NCI-H1105 (cell line): ENCODE measurements at places on chromosomes 3 and 15.

DNA sequence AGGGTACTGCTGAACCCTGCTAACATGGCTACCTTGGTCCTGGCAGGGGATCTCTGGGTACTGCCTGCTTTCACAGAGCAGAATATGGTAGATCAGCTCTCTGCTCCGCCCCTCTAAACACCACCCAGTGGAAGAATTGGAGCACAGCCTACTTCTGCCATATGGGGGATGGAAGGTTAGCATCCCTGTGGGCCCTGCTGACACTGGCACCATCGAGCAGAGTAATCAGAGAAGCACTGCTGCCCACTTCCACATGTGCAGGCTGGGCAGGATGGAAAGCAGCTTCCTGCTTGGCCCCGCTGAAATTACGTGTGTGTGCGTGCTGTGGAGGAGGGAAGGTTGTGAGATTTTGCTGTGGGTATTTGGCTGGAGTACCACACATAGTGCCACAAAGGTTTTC lies 24.8 kb downstream of the CCR1 start:
- DNase-seq, result no peak

GRCh38 chr3:43011638-43012037 lies 32.5 kb downstream of the GASK1A start:
- DNase-seq, result no peak

DNA sequence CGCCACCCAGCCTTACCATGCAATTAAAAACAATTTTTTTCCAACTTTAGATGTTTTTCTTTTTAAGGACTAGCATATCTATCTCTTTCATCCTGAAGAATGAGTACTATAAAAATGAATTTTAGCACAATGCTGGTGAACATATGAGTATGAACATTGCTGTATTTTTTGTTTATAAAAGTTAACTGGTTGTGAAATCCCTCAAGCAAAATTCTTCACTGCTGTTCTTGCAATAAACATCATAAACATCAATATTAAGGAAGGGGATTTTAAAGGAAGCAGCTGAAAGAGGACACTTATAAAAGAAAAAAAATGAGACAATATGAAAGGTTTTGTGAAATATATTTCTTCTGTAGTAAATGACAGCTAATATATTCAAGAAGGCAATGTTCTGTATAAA lies 3.0 kb downstream of the PLSCR4 start:
- no peak for DNase-seq

GRCh38 chr15:40958146-40958545 lies 4.9 kb downstream of the CHAC1 start:
- no peak for DNase-seq

DNA sequence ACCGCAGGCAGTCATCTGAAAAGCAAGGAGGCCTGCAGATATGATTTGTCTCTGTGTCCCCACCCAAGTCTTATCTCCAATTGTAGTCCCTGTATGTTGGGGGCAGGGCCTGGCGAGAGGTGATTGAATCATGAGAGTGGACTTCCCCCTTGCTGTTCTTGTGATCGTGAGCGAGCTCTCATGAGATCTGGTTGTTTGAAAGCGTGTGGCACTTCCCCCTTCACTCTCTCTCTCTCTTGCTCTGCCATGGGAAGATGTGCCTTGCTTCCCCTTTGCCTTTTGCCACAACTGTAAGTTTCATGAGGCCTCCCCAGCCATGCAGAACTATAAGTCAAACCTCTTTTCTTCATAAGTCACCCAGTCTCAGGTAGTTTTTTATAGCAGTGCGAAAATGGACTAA lies 83.3 kb downstream of the TMCO5A start:
- no peak for DNase-seq

DNA sequence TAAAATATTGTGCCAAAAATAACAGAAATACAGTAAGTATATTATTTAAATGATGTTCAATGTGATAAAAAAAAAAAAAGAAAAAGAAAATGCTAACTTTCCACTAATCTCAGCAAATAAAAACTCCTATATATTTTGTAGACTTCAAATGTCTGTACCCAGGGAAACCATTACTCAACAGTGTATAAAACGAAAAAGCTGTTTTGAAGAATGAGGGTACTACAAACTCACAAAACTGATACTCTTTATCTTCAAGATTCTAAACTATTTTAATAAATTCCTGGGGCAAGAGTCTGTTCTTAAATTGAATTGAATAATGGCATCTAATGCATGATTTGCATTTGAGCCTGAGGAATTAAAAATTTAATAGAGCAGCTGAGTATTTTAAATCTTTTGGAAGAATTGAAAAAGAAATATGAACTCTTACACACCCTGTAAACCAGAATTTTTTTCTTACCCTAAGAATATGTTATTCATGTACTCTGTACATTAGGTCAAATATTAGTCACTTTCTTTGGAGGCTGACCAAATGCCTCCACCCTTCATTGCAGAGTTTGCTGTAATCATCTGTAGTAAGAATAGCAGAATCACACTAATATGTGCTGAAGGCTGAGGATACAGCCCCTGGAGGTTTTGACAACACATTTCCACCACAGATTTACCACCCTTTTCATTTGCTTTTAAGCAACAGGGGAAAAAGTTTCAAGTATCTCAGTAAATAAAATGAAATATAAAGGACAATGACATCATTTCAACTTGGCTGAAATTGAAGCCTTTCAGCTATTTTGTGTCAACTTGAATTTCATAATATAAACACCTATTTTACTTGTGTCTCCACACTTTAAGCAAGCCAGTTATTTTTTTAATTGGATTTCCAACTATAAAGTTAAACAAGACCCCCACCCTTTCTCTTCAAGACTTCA lies 79.7 kb downstream of the FBN1 start:
- DNase-seq, result no peak

- DNase-seq, result no peak
Observed at GRCh38 chr3:180871901-180872300, 40.6 kb upstream of the FXR1 start.

GRCh38 chr15:88627463-88627862 lies 6.3 kb downstream of the AEN start:
- DNase-seq, result no peak

DNA sequence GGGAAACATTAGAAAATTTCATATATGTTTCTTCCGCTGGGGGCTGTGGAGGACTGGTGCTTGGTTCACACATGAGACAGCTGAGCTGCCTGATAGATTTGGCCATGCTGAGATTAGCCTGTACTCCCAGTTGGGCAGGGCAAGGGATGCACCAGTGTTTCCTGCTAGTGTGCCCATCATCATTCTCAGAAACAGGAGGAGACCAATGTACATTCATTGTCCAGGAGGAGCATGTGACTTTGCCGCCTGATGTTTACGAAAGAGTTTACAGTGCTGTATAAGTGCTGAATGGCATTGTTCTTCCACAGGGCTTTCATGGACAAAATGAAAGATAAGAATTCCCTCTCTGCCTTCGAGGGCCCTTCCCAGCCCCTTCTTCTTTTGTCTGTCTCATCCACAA lies 311.1 kb upstream of the THBS1 start:
- DNase-seq, result no peak

DNA sequence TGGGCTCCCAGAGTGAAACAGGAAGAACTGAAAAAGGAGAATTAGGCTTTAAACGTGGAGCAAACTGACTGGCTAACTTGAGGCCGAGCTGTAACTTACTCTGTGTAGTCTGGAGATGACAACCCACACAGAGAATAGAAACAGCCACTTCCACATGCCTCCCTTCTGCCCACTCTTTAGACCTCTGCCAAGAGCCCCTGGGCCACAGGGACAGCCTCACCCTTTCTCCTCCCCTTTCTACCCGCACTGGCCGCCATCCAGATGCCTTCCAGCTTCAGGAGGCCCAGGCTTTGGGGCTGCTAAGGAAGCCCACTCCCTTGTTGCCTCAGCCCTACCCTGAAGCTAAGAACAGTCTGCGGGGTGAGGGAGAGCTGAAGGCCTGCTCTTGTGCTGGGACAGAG lies 6.8 kb downstream of the ARHGAP31 start:
- DNase-seq, result no peak

DNA sequence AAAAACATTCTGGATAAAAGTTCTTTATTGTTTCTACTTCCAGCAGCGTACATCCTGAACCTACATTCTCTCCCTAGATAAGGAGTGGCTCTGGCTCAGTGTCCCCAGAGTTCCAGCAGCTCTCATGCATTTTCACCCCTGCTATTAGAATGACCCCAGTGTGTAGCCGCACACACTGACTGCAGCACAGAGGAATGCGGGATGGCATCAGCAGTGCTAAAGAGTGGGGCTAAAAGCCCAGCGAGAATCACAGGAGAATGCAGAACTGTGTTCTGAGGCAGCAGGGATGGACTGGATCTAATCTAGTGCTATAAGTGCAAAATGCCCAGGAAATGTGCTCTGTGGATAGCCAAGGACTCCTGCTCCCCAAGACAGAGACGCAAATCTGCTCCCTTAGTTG lies 66.4 kb upstream of the TJP1 start:
- no peak for DNase-seq

DNA sequence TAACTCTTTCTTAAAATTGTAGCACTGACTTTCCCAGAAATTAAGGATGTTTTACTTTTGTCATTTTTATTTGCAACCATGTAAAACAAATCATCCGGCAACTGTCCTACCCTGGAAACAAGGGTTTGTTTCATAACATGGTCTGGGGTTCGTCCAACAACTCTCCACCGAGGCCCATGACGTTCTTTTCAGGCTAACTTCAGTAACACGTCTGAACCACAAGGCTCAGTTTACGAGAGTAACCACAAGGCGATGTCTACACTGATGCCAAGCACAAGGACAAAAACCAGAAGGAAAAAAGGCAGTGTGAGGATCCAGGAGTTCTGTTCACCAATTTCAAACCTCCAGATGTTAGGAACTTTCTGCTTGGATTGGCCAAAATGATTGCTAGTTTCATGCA lies 546.1 kb downstream of the NTRK3 start:
- DNase-seq, result no peak

GRCh38 chr3:50008931-50009330 lies 69.0 kb downstream of the RBM6 start:
- no peak for DNase-seq
